ENCODE measurements at places on chromosomes 3 and 15. TPM values are rescaled to one million over a fixed set of nuclear protein-coding genes. Genes with fewer than 3 reads are reported as not detected.

Gene FBXL22
- 0.98 TPM for total RNA-seq

Gene NTRK3
- total RNA-seq, result 2.8 TPM

Gene IL16
- total RNA-seq, result 39.3 TPM

Gene BCL2A1
- total RNA-seq, result 91.1 TPM

Gene FBLN2
- 32.9 TPM for total RNA-seq

Gene CLEC3B
- 265 TPM for total RNA-seq

Gene MYD88
- total RNA-seq, result 70.2 TPM

Gene HTR3E
- total RNA-seq, result not detected

Gene BDH1
- total RNA-seq, result 12.5 TPM

Gene ZBED2
- total RNA-seq, result 6.4 TPM

Gene TGM4
- total RNA-seq, result not detected

Gene TOMM70
- 29.6 TPM for total RNA-seq

Gene MOBP
- not detected for total RNA-seq

Gene GTF2A2
- 73.6 TPM for total RNA-seq

Gene ABHD6
- 19.1 TPM for total RNA-seq

Gene CELSR3
- total RNA-seq, result 1.2 TPM
